ENCODE measurements at places on chromosomes 16 and 17.

DNA sequence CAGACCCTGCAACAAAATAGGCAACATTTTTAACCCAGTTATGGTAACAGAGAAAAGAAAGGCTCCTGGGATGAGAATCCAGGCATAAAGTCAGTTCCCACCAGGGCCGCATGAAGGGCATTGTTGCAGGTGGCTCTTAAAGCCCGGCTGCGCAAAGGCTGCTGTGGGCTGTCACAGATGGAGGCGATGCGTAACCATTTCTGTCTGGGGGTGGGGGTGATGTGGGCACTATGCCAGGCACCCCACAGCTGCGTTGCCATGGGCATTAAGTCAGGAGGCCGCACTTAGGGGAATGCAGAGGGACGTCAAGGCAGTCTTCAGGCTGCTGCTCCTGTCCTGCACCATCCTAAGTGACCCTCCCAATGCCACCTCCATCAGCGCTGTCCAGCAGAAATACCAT lies 228.4 kb downstream of the CPPED1 start:
- no peak for DNase-seq

- DNase-seq: no peak
Observed at GRCh38 chr17:41071606-41072360, 6.1 kb upstream of the KRTAP2-4 start.

DNA sequence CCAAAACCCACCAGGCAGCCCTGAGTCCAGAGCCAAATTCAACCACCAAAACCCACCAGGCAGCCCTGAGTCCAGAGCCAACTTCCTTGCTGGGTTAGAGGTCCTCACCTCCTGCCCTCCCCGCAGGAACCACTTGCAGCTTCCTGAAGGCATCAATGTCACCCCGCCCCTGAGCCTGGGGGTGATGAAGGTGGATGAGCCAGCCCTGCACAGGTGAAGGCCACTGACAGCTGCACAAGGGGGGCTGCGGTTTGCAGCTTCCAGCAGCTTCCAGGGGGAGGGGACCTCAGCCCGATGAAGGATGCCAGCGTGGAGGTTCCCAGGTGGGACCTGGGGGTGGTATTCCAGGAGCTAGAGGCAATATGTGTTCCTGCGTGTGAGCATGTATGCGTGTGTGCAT lies 7.6 kb upstream of the CSNK1D start:
- no peak for DNase-seq

DNA sequence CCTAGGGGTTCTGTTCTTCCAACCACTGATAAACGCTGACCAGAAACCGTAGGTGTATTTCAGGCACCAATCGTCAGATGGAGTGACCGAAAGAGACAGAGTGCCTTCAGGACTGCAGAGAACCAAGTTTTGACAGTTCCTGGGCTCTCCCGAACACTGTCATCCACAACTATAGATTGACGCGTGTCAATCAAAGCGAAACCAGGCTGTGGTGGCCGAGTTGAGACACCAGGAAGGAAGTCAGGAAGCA lies 11.9 kb upstream of the AURKB start:
- no peak for DNase-seq

GRCh38 chr16:2044541-2044940 lies 3.1 kb downstream of the NTHL1 start:
- DNase-seq: no peak

- peak; percentile 71 for DNase-seq
Observed at GRCh38 chr17:60817192-60817591, 139.5 kb downstream of the BCAS3 start.

- no peak for DNase-seq
Observed at GRCh38 chr16:86827521-86827920, 249.2 kb downstream of the FOXL1 start.

DNA sequence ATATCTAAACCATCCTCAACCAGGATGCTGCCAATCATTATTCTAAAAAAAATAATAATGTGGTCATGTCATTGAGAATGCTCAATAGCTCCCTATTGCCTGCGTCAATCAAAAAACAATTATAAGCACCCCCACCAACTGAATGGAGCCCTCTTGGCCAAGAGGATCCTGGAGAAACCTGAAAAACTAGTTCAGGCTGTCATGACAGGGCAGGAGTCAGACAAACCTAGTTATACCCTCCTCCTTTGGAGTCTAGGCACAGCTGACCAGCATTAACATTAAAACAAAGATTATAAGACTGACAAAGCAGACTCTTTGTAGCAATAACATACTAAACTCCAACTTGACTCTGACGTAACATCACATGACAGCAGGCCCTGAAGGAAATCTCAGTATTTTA lies 119.2 kb upstream of the CCL2 start:
- DNase-seq: no peak

DNA sequence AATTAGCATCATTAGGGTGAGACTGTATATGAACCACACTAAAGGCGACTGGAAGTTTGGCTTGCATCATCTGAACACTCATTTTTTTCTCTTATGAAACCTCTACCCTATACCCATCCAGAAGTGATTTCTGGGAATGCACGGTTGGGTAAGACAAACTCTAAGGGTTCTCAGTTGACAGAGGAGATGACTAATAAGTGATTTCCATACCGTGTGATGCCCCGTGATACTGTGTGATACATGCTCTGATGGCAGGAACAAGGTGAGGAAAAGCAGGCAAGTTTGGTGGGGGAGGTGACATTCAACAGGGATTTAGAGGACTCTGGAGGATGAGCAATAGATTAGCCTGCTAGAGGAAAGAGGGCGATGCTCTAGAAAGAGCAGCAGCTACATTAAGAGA lies 156.4 kb upstream of the CCL2 start:
- DNase-seq: peak; percentile 4

DNA sequence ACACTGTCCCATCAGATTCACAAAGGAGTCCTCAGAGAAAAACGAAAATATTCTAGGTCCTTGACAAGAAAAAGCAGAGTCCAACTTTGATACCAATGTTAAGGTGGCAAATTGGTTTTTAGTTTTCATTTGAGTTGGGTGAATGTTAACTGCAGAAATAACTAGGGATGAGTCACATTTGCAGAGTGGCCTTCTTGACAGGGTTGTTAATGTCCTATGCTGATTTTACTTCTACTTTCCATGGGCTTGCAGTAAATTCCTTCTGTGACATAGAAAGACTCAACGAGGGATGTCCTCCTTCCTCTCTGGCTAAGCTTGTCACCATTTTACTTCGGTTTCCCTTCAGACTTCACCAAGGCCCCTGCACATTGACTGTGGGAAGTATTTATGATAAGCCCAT lies 47.2 kb upstream of the ICAM2 start:
- DNase-seq: no peak

DNA sequence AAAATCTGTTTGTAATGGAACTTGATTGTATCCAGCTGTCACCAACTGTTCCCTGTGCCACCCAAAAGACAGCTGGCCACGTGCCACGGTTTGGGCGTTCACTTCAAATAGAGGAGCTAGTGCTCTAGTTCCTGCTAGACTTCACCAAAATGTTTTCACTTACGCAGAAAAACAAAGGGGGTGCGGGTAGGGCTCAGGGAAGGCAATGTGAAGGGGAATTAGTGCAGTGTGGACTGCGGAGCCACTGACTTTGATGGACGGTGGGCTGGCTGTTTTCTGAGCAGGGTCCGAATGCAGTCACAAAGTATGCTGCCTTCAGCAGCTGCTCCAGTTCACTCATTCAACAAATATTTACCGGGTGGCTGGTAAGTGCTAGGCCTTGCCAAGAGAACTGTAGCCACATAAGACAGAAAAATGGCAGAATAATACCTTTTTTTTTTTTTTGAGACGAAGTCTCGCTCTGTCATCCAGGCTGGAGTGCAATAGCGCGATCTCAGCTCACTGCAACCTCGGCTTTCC lies 7.6 kb upstream of the CYTH1 start:
- DNase-seq: no peak

GRCh38 chr17:75557075-75557851 lies 30.3 kb upstream of the MYO15B start:
- DNase-seq: no peak

DNA sequence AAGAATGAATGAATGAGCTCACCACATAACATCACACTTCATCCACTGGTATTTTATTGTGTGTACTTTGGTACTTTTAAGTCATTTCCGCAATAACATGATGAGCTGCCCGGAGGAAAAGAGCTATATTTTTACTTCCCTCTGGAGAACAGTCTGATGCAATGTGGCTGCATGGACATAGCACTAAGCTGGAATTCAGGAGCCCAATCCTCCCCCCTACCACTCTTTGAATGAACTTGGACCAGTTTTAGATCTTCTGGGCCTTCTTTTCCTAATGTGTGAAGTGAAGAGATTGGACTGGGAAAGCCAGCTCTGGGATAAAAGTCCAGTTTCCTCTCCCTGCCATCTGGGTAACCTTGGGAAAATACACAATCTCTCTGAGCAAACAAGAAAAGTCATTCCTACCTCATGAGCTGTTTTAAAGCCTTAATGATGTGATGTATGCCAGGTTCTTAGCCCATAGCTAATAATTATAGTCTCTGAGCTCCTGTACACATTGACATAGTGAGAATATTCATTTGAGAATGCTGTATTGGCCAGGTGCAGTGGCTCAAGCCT lies 79.3 kb downstream of the ABCC12 start:
- DNase-seq: no peak

GRCh38 chr17:77666462-77666861 lies 292.0 kb upstream of the TNRC6C start:
- DNase-seq: no peak

GRCh38 chr17:66755101-66755943 lies 79.6 kb upstream of the CACNG5 start:
- DNase-seq: no peak

All from HS-5 (cell line).